Activated naive CD8-positive, alpha-beta T cell treated with anti-CD3 and anti-CD28 coated beads, Interleukin-2, amount 10 ng/mL, durations not matched to agents 7 days and 5 days (primary cell): ENCODE measurements at places on chromosomes 7 and 10. TPM values are rescaled to one million over a fixed set of nuclear protein-coding genes. Genes with fewer than 3 reads are reported as not detected.
A peak's percentile ranks its signal among the peaks of the same experiment; 100 is the strongest.

- no peaks in the 10 kb centered on the region for H3K27me3 ChIP-seq
- no peak for DNase-seq
- no peak overlapping the region for H3K4me3 ChIP-seq
- no peaks in the 10 kb centered on the region for H3K36me3 ChIP-seq
- H3K4me1 ChIP-seq: no peaks in the 10 kb centered on the region
These were observed 94.2 kb upstream of the CXCL12 start for GRCh38 chr10:44478876-44479705.

- no peak overlapping the region for H3K4me3 ChIP-seq
- H3K36me3 ChIP-seq: no peaks in the 10 kb centered on the region
- no peak overlapping the region for H3K27ac ChIP-seq
- no peaks in the 10 kb centered on the region for H3K4me1 ChIP-seq
- DNase-seq: no peak
- H3K27me3 ChIP-seq: no peaks in the 10 kb centered on the region
These were observed 119.5 kb downstream of the OTUD1 start for GRCh38 chr10:23558361-23558799.

DNA sequence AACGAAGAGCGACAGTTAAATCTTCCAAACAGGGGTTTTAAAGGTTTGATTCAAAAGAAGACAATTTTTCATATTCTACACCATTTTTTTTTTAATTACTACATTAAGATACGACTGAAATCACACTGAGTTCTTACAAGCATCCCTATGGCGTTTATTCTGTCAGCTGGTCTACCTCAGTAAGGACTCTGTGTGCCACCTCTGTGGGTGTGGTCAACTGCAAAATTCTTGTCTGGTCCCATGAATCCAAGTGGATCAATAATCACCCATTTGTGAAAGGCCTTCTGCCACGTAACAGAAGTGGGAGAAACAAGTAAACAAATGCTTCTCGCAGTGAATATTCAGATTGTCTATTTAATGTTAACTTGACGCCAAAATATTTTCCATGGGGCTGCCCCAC is 104.1 kb downstream of the GRB10 start:
- no peak overlapping the region for H3K4me3 ChIP-seq
- H3K27me3 ChIP-seq: peaks cover 19% of the 10 kb centered on the region
- H3K36me3 ChIP-seq: no peaks in the 10 kb centered on the region
- peaks cover 4% of the 10 kb centered on the region for H3K4me1 ChIP-seq

The GRID2IP gene
- 0.53 TPM for total RNA-seq

- H3K36me3 ChIP-seq: no peaks in the 10 kb centered on the region
- H3K27me3 ChIP-seq: peaks cover 35% of the 10 kb centered on the region
- H3K27ac ChIP-seq: no peak overlapping the region
- no peak for DNase-seq
- peaks cover 5% of the 10 kb centered on the region for H3K4me1 ChIP-seq
- no peak overlapping the region for H3K4me3 ChIP-seq
These were observed 63.1 kb downstream of the PYROXD2 start for GRCh38 chr10:98351831-98352402.

GRCh38 chr10:19491166-19491565 is 325.1 kb upstream of the PLXDC2 start:
- DNase-seq: no peak
- no peak overlapping the region for H3K27ac ChIP-seq
- peaks cover 7% of the 10 kb centered on the region for H3K4me1 ChIP-seq
- no peaks in the 10 kb centered on the region for H3K36me3 ChIP-seq
- H3K4me3 ChIP-seq: no peak overlapping the region

GRCh38 chr10:101839416-101840063 is 4.1 kb downstream of the KCNIP2 start:
- peak overlapping the region; percentile 76 for H3K4me3 ChIP-seq
- H3K36me3 ChIP-seq: no peaks in the 10 kb centered on the region
- peak; percentile 76 for DNase-seq

The CYP2E1 gene
- total RNA-seq: 0.80 TPM

DNA sequence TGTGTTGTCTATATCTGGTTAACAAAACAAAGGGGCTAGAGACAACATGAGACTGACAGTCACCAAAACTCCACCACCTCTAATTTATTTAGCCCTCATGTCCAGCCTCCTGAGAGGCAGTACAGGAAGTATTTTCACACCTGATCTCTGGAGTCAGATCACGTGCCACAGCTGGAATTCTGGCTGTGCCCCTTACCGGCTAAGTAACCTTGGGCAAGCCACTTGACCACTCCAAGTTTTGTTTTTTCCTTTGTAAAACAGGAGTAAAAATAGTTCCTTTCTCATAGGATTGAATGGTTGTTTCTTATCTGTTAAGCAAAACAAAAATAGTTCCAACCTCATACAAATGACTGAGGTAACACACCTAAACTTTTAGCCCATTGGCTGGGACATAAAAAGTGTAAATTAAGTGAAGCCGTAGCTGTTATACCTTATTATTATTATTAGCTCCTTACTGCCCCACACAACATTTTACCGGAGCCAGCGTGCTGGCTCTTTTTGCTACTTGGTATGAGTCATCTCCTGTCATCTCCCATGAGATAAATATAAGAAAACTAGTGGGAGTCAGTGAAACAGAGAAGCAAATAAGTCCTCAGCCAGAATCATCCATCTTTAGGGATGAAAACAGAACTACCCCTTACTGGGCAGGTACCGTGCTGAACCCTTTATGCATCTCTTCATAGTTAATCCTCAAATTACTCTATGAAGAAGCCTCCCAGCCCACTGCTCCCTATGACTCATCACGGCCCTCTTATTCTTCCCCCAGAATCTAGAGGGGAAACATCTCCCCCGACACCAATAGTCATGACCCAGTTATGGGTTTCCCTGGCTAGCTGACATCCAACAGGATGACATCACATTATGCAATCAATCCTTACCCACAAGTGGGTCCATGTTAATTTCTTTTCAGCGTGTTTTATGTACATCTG is 44.9 kb downstream of the PPP1R3C start:
- no peaks in the 10 kb centered on the region for H3K36me3 ChIP-seq
- peaks cover 3% of the 10 kb centered on the region for H3K27me3 ChIP-seq
- H3K4me1 ChIP-seq: no peaks in the 10 kb centered on the region
- DNase-seq: no peak
- H3K27ac ChIP-seq: no peak overlapping the region
- H3K4me3 ChIP-seq: no peak overlapping the region

The NXPH1 gene
- total RNA-seq: not detected

- DNase-seq: no peak
- no peak overlapping the region for H3K27ac ChIP-seq
- peaks cover 23% of the 10 kb centered on the region for H3K27me3 ChIP-seq
- H3K4me1 ChIP-seq: peaks cover 12% of the 10 kb centered on the region
- H3K36me3 ChIP-seq: no peaks in the 10 kb centered on the region
- no peak overlapping the region for H3K4me3 ChIP-seq
These were observed 4.6 kb downstream of the CHST3 start for GRCh38 chr10:71968553-71969474.

The SEMA3C gene
- total RNA-seq: 0.30 TPM

DNA sequence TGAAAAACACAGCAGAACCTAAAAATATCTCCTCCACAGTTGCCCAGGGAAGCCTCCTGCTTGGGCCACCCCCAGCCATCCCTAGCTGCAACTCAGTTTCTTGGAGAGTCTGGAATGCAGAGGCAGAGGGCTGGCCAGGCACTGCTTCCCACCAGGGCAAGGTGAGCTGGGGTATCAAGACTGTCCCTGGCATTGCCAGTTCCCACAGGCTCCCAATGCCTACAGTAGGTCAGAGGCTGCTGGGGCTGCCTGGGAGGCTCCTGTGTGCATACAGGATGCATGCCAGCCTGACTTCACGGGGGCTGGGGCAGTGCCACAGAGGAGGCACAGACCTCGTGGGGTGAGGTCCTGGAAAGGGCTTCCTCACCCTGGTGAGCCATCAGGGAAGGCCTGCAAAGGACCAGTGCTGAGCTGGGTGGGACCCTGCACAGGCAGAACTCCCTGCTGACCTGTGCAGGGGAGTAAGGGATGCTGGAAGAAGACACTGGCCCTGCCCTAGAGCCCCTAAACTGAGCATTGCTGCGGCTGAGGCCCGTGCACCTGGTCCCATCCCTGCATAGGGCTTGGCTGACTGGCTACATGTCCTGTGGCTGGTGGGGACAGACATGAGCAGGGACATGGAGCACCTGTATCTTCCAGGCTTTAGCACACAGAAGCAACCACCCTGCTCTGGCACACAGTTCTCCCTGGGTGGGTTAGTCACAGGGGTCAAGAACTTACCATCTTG is 121.9 kb upstream of the RET start:
- peaks cover 6% of the 10 kb centered on the region for H3K27me3 ChIP-seq
- no peaks in the 10 kb centered on the region for H3K4me1 ChIP-seq
- DNase-seq: peak; percentile 16
- H3K36me3 ChIP-seq: no peaks in the 10 kb centered on the region

The NEUROD6 gene
- not detected for total RNA-seq

The SFRP4 gene
- not detected for total RNA-seq

The BLNK gene
- total RNA-seq: 0.43 TPM

DNA sequence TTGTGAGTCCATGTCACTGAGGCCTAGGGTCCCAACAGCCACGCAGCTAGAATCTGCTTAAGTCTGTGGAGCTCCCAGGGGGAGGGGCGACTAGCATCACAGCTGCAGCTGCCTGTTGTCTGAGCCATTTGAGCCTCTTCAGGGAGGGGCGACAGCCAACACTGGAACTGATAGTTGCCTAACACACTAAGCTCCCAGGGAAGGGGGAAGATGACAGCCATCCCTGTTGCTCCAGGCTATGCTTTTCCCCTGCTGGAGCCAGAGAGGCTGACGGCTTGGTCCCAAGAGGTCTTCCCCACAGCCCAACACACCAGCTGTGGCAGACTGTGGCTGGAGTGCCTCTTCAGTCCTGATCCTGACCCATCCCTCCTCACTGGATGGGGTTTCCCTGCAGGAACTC is 817.5 kb downstream of the NXPH1 start:
- no peaks in the 10 kb centered on the region for H3K36me3 ChIP-seq
- H3K27me3 ChIP-seq: no peaks in the 10 kb centered on the region
- no peak overlapping the region for H3K4me3 ChIP-seq
- no peak overlapping the region for H3K27ac ChIP-seq
- no peak for DNase-seq

The CREB3L2 gene
- 20.6 TPM for total RNA-seq

GRCh38 chr10:69644658-69645295 is 14.7 kb downstream of the FAM241B start:
- peaks cover under 1% of the 10 kb centered on the region for H3K4me1 ChIP-seq
- H3K36me3 ChIP-seq: no peaks in the 10 kb centered on the region
- no peak overlapping the region for H3K27ac ChIP-seq
- DNase-seq: peak; percentile 72
- H3K4me3 ChIP-seq: no peak overlapping the region

The EBF3 gene
- not detected for total RNA-seq

The TMEM176A gene
- 0.54 TPM for total RNA-seq

DNA sequence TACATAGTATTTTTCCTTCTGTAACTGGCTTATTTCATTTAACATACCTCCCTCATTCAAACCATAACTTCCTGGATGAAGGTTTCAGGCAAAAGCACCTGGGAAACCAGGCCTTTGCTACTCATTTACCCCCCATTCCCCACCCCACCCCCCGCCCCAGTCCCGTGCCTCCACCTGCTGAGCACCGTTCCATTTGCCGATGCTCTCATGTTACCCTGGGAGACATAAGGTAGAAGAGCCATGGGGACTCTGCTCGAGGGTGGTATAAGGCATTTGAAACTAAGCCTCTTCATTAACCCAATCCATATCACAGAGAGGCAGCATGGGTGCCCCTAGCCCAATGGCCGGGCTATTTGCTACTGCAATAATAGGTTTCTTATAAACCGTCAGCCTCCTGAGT is 22.2 kb upstream of the MCM10 start:
- no peaks in the 10 kb centered on the region for H3K4me1 ChIP-seq
- no peak overlapping the region for H3K4me3 ChIP-seq
- H3K27me3 ChIP-seq: no peaks in the 10 kb centered on the region
- H3K27ac ChIP-seq: no peak overlapping the region
- peaks cover 46% of the 10 kb centered on the region for H3K36me3 ChIP-seq

GRCh38 chr10:71745664-71746250 is 26.2 kb upstream of the C10orf105 start:
- peaks cover 14% of the 10 kb centered on the region for H3K36me3 ChIP-seq
- H3K27me3 ChIP-seq: no peaks in the 10 kb centered on the region
- peaks cover 93% of the 10 kb centered on the region for H3K4me1 ChIP-seq

- H3K4me1 ChIP-seq: peaks cover 1% of the 10 kb centered on the region
- H3K27me3 ChIP-seq: no peaks in the 10 kb centered on the region
- no peak for DNase-seq
- H3K36me3 ChIP-seq: no peaks in the 10 kb centered on the region
- H3K4me3 ChIP-seq: no peak overlapping the region
- no peak overlapping the region for H3K27ac ChIP-seq
These were observed 186.8 kb downstream of the CUX1 start for GRCh38 chr7:102004229-102004628.

- H3K4me3 ChIP-seq: no peak overlapping the region
- no peak overlapping the region for H3K27ac ChIP-seq
- H3K4me1 ChIP-seq: peaks cover 10% of the 10 kb centered on the region
These were observed 18.0 kb downstream of the RNLS start for GRCh38 chr10:88565072-88565471.

- no peaks in the 10 kb centered on the region for H3K4me1 ChIP-seq
- H3K36me3 ChIP-seq: no peaks in the 10 kb centered on the region
- no peak for DNase-seq
- H3K27me3 ChIP-seq: no peaks in the 10 kb centered on the region
- no peak within 1 kb of the TSS for H3K27ac ChIP-seq
These were observed at the start of gene CDC14C for GRCh38 chr7:48924433-48924832. Gene CDC14C, plus strand, starts transcription at chr7:48924547. Its CDS starts 126 bp downstream, at chr7:48924673.

- peak overlapping the region; percentile 77 for H3K27ac ChIP-seq
- H3K4me1 ChIP-seq: peaks cover 57% of the 10 kb centered on the region
- H3K36me3 ChIP-seq: peaks cover 30% of the 10 kb centered on the region
- peak overlapping the region; percentile 6 for H3K4me3 ChIP-seq
- DNase-seq: peak; percentile 78
These were observed 163.0 kb upstream of the KLF14 start for GRCh38 chr7:130896898-130897514.

The HTR7 gene
- not detected for total RNA-seq

DNA sequence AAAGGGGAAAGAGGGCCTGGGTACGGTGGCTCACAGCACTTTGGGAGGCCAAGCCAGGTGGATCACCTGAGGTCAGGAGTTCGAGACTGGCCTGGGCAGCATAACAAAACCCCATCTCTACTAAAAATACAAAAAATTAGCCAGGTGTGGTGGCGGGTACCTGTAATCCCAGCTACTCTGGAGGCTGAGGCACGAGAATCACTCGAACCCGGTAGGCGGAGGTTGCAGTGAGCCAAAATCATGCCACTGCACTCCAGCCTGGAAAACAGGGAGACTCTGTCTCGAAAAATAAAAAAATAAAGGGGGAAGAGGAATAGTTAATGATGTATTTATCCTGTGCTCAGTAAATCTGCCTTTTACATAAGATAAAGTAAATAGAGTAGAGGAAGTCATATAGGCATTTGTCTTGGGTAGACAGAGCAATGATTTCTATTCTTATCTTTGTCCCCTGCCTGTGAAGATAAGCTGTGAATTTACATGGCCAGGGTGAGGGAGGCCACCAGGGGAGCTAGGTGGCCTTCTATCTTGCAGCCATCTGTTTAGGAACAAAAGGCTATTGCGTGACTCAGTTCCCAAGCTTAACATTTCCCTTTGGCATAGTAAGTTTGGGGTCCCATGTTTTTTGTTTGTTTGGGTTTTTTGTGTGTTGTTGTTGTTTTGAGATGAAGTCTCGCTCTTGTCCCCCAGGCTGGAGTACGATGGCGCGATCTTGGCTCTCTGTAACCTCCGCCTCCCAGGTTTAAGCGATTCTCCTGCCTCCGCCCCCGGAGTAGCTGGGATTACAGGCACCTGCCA is 73.2 kb upstream of the GTF2I start:
- no peaks in the 10 kb centered on the region for H3K27me3 ChIP-seq
- no peak overlapping the region for H3K27ac ChIP-seq
- H3K4me3 ChIP-seq: no peak overlapping the region
- DNase-seq: no peak

The RAMP3 gene
- total RNA-seq: not detected
